ENCODE measurements at places on chromosomes 7 and 10. TPM values are rescaled to one million over a fixed set of nuclear protein-coding genes. Genes with fewer than 3 reads are reported as not detected.
A peak's percentile ranks its signal among the peaks of the same experiment; 100 is the strongest.

DNA sequence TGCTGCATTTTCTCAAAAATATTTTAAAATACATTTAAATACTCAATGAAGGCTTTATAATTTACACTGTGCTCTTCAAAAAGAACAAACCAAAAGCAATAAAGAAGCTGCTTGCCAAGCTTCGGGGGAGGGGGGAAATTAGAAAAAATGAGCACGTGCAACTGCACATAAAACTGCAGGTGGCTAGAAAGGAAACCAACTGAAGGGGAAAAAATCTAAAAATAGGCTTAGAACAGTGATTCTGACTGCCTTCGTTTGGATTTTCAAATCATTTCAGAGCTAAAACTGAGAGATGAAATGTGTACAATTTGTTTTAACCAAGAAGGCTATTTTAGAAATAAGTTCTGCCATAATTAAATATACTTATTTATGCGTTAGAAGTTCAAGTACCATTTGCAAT lies 61.4 kb downstream of the ABI1 start:
- H3K36me3 ChIP-seq, result no peaks in the 10 kb centered on the region
- H3K27me3 ChIP-seq, result no peaks in the 10 kb centered on the region
- H3K27ac ChIP-seq, result no peak overlapping the region
- H3K4me3 ChIP-seq, result no peak overlapping the region
- H3K4me1 ChIP-seq, result no peaks in the 10 kb centered on the region

GRCh38 chr10:118937226-118937625 lies 92.3 kb upstream of the NANOS1 start:
- no peaks in the 10 kb centered on the region for H3K36me3 ChIP-seq
- no peak for DNase-seq
- H3K4me3 ChIP-seq, result no peak overlapping the region
- H3K27me3 ChIP-seq, result peaks cover 4% of the 10 kb centered on the region
- H3K27ac ChIP-seq, result no peak overlapping the region

DNA sequence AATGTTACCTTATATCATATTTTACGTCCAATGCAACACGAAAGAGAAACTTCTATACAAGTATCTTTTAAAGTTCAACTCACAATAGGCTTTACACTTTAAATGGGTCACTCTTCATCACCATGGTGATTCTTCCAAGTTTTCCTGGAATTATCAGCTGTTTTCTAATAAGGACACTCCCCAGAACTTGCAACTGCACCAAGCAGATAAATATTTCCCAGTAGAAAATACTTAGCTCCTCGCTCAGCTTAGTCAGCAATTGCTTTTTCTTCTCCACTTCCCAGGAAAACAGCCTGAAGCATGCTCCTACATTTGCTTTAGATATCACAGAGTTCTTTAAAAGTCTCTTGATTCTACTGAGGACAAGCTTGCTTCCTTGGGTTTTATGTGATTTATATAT lies 25.7 kb upstream of the ADD3 start:
- H3K27ac ChIP-seq, result no peak overlapping the region
- H3K4me3 ChIP-seq, result no peak overlapping the region
- no peak for DNase-seq
- H3K36me3 ChIP-seq, result no peaks in the 10 kb centered on the region
- no peaks in the 10 kb centered on the region for H3K27me3 ChIP-seq

DNA sequence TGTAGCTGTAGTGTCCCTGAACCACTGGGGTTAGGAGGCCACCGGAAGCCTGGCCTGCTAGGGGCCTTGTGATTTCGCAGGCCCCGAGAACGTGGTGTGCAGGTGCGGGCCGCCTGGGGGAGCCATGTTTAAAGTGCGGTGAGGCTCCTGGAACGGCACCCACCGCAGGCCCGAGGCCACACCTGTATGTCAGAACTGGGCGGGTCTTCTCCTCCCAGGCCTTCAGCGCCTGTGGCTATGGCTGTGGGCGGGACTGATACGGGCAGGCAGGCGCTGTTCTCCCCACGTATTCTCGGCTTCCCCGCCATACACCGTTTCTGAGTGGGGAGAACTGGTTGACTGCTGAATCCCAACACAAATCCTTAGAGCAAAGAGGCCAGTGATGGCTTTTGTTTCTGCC lies 74.8 kb downstream of the DNAJB6 start:
- no peaks in the 10 kb centered on the region for H3K4me1 ChIP-seq
- no peak overlapping the region for H3K4me3 ChIP-seq
- H3K27me3 ChIP-seq, result no peaks in the 10 kb centered on the region

- no peaks in the 10 kb centered on the region for H3K36me3 ChIP-seq
- DNase-seq, result no peak
- no peak overlapping the region for H3K27ac ChIP-seq
- no peaks in the 10 kb centered on the region for H3K27me3 ChIP-seq
Measured at GRCh38 chr7:90165724-90166123, 11.5 kb downstream of the STEAP1 start.

GRCh38 chr10:110620398-110620719 lies 23.8 kb upstream of the RBM20 start:
- no peak overlapping the region for H3K4me3 ChIP-seq
- no peak overlapping the region for H3K27ac ChIP-seq
- no peaks in the 10 kb centered on the region for H3K36me3 ChIP-seq
- H3K27me3 ChIP-seq, result no peaks in the 10 kb centered on the region
- DNase-seq, result no peak

DNA sequence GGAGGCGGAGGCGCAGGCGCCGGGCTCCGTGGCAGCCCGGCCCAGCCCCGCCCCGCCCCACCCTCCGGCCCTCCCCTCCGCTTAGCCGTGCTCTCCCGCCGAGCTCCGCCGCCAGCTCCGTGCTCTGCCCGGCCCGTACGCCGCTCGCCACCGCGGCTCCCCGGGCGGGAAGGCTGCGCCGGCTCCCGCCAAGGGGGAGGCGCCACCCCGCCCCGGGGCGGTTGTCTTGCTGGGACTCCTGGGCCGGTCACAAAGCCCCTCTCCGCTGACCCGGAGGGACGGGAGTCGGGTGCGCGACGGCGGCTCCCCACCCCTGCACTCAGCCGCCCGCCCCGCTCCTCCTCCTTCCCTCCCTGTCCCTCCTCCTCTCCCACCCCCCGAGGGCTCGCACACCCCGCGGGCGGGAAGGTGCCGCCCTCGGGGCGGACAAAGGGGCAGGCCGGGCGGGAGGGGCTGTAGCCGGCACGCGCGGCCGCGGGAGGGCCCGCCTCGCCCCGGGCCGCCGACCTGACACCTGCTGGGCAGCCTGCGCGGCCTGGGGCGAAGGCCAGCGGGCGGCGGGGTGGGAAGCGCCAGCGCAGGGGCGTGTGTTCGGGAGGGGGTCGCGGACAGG lies 11.5 kb upstream of the SP8 start:
- no peaks in the 10 kb centered on the region for H3K36me3 ChIP-seq
- peaks cover 36% of the 10 kb centered on the region for H3K27me3 ChIP-seq
- H3K27ac ChIP-seq, result no peak overlapping the region
- no peak for DNase-seq
- peak overlapping the region; percentile 80 for H3K4me3 ChIP-seq
- H3K4me1 ChIP-seq, result no peaks in the 10 kb centered on the region

DNA sequence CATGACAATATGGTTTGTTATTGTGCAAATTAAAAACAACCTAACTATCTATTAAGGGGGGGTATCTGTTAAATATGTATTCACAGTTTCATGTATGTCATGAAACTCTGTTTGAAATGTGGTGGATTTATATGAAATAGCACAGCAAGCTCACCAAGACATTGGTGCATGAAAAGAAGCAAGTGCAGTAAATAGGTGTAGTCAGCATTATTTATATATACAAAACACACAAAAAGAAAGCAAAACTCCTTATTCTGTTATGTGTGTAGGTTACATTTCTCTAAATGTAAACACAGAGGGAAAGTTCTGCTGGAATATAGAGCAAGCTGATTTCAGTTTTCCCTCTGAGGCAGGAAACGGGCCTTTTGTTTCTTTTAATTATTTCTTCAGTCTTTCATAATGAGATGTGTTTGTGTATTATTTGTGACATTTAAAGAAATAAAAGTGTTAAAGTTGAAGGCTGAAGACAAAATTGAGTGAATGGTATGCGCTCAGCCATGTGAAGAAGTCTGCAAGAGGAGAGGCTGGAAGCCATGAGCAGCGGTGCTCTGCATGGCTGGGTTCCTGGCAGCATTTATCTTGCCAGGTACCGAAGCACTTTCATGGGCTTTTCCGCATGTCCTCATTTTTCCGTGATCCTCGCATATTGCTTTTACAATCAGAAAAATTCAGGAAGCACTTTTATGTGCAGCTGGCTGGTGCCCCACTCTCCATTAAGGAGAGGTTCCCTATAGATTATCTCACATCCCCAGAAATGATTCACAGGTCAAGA lies 38.5 kb downstream of the GRID1 start:
- peaks cover 10% of the 10 kb centered on the region for H3K27me3 ChIP-seq
- no peak overlapping the region for H3K4me3 ChIP-seq
- no peak for DNase-seq
- no peaks in the 10 kb centered on the region for H3K4me1 ChIP-seq

DNA sequence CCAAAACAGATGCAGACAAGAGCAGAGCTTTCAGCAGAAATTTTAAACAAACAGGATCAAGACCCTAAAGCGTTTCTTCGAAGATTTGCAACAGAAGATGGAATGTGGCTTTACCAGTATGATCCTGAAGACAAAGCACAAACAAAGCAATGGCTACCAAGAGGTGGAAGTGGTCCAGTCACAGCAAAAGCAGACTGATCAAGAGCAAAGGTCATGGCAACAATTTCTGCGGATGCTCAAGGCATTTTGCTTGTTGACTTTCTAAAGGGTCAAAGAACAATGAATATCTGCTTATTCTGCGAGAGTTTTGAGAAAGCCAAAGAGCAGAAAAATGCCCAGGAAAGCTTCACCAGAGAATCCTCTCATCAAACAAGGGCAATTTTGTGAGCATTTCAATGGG lies 130.4 kb downstream of the MBL2 start:
- H3K27ac ChIP-seq, result peak overlapping the region; percentile 40
- H3K4me3 ChIP-seq, result no peak overlapping the region
- no peaks in the 10 kb centered on the region for H3K4me1 ChIP-seq
- no peak for DNase-seq
- H3K27me3 ChIP-seq, result no peaks in the 10 kb centered on the region

DNA sequence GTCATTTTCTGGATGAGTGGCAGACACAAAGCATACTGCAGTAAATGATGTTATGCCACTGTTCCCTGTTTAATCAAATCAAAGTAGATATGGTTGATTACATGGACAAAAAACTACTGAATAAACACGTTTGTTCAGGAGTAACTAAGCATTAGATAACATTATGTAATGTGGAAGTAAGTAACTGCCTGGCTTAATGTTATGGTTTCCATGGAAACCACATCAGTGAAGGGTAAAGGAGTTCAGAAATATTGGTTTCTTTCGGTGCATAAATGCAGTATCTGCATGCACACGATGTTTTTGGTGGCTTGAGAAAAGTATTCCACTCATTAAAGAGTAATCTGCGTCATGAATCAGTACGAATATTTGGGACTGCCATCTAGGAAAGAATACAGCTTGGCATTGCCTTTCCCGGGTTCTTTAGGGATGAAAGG lies 131.3 kb upstream of the PRKCQ start:
- DNase-seq, result no peak
- H3K27me3 ChIP-seq, result no peaks in the 10 kb centered on the region
- no peaks in the 10 kb centered on the region for H3K36me3 ChIP-seq
- no peaks in the 10 kb centered on the region for H3K4me1 ChIP-seq
- no peak overlapping the region for H3K4me3 ChIP-seq

GRCh38 chr7:149729586-149729982 lies 43.8 kb downstream of the ZNF467 start:
- H3K4me3 ChIP-seq, result no peak overlapping the region
- H3K36me3 ChIP-seq, result no peaks in the 10 kb centered on the region
- no peak overlapping the region for H3K27ac ChIP-seq

DNA sequence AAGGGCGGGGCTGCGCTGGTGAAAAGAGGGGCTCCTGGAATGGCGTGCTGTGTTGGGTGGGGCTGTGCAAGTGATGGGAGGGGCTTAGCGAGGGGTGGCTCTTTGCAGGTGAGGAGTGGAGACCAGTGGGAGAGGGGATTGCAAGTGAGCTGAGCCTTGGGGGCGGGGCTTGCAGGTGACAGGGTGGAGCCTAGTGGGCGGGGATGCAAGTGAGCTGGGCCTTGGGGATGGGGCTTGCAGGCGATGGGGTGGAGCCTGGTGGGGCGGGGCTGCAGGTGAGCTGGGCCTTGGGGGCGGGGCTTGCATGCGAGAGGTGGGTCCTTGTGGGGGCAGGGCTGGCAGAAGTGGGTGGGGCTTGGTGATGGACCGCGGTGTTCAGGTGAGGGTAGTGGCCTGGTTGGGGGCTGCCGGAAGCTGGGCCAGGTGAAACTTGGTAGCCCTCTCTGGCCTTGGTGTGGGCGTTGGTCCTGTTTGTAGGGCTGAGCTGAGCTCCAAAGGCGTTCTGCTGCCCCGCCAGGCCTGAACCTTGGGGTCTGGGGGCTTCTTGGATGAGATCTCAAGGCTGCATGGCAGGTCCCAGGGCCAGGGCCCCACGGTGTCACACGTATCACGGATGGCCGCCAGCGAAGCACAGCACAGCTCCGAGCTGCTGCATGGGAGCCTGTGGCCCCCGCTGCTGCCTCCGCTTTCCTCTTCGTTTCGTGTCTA lies 743 bp upstream of the PITRM1 start:
- H3K4me1 ChIP-seq, result peaks cover 4% of the 10 kb centered on the region
- no peaks in the 10 kb centered on the region for H3K27me3 ChIP-seq
- H3K27ac ChIP-seq, result no peak overlapping the region
- DNase-seq, result no peak

- DNase-seq, result no peak
- H3K27ac ChIP-seq, result no peak overlapping the region
- H3K27me3 ChIP-seq, result no peaks in the 10 kb centered on the region
- no peaks in the 10 kb centered on the region for H3K4me1 ChIP-seq
- H3K4me3 ChIP-seq, result no peak overlapping the region
Measured at GRCh38 chr7:138900035-138900828, 81.0 kb downstream of the KIAA1549 start.

DNA sequence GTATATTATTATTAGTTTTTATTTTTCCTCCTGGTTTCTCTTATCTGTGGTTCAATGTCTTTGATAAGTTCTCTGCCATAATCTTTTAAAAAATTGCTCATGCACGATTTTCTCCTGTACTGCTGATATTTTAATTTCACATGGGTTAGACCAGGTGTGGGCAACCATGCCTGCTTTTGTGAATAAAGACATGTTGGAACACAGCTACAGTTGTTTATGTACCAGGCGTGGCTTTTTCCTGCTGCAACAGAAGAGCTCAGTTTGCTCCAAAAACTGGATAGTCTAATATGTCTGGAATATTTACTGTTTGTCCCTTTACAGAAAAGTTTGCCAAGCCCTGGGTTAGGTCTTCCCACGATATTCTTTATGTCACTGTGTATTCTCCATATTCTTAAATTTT lies 105.2 kb downstream of the VWC2 start:
- H3K36me3 ChIP-seq, result no peaks in the 10 kb centered on the region
- H3K4me3 ChIP-seq, result no peak overlapping the region
- H3K4me1 ChIP-seq, result no peaks in the 10 kb centered on the region
- H3K27me3 ChIP-seq, result no peaks in the 10 kb centered on the region
- DNase-seq, result no peak

GRCh38 chr7:95865716-95866371 lies 93.5 kb downstream of the DYNC1I1 start:
- H3K4me3 ChIP-seq, result no peak overlapping the region
- no peaks in the 10 kb centered on the region for H3K36me3 ChIP-seq
- DNase-seq, result peak; percentile 22

GRCh38 chr10:129509835-129510234 lies 42.8 kb downstream of the MGMT start:
- no peak overlapping the region for H3K27ac ChIP-seq
- no peaks in the 10 kb centered on the region for H3K27me3 ChIP-seq
- no peaks in the 10 kb centered on the region for H3K4me1 ChIP-seq
- no peak for DNase-seq
- H3K4me3 ChIP-seq, result no peak overlapping the region

Gene CRTAC1
- total RNA-seq, result 0.23 TPM

Gene HOXA9
- total RNA-seq, result not detected

Gene NUTM2E
- 0.08 TPM for total RNA-seq

Gene SCART1
- 0.57 TPM for total RNA-seq
